Esophagus squamous epithelium (tissue), 5 donors: ENCODE measurements at places on chromosomes 6 and 20. TPM values are rescaled to one million over a fixed set of nuclear protein-coding genes. Genes with fewer than 3 reads are reported as not detected.

The POU5F1 gene
- 2.5 TPM for total RNA-seq

The BMP7 gene
- total RNA-seq: 59.8 TPM

- DNase-seq: no peak
Observed at GRCh38 chr6:39182604-39183003, 46.7 kb downstream of the KCNK5 start.

DNA sequence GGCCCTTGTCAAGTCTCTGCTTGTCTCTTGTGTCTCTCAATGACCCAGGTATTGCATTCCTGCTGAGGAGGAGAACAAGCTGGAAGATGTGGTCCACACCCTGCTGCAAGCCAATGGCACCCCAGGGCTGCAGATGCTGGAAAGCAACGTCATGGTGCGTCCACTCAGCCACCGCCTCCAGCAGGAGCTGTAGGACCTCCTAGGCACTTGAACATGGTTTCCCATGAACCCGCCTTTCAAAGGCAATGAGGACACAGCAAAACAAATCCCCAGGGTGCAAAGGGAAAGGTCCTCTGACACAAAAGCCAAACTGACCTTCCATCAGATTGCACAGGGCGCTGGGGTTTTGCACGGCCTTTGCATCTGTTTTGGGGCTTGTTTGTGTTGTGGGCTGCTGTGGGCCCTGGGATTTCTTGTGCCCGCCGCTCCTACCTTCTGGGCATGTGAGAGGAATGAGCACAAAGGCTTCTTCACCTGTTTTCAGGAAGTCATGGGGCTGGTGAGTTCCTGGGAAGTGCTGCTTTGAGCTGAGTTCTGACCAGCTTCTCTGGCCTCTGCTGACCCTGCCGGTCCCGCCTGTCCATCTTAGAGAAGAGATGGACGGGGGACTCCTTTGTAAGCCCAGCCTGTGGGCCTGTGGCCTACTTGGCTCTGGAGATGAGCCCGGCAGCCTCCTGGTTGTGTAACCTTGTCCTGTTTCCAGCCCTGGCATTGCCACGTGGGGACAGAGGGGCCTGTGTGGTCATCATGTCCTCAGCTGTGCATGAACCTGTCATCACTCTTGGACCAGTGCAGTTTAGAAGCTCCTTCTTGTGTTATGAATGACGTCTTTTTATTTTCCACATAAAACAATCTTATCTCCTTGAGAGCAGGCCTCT is 151.3 kb downstream of the DTNBP1 start:
- no peak for DNase-seq

DNA sequence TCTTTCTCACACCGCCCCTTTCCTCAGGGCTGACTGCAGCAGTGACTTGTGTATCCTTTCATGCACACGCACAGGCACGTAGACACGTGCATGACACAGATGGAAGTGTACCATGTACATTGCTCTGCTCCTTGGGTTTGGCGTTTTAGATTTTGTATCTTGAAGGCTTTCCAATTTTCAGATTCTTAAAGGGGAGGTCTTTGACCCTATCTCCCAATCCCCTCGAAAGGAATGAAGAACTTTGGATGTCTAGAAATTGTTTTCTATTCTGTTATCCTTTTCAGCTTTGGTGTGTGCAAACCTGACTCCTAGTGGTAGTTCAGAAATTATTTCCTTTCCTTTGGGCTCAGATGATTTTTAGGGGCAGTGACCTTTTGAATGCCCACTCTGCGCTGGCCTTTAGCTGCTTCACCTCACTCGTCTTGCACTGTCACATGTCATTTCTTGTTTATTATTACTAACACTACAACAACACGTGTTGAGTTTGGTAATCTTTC is 63.0 kb downstream of the HIVEP1 start:
- DNase-seq: no peak

DNA sequence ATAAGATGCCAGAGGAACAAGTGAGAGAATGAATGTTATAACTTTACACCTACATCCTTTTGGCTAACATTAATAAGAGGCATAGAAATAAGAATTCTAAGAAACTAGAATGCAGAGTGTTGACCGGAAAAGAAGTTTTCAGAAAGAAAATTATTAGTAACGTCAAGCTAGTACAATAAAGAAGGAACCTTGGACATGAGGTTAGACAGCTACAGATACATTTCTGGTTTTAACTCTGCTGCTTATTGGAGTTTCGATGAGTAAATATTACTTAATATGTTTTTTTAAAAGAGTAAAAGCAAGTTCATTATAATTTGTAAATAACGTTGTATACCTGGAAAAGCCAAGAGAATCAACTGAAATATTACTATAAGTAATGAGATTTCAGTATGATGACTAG is 22.7 kb downstream of the TAB2 start:
- no peak for DNase-seq

DNA sequence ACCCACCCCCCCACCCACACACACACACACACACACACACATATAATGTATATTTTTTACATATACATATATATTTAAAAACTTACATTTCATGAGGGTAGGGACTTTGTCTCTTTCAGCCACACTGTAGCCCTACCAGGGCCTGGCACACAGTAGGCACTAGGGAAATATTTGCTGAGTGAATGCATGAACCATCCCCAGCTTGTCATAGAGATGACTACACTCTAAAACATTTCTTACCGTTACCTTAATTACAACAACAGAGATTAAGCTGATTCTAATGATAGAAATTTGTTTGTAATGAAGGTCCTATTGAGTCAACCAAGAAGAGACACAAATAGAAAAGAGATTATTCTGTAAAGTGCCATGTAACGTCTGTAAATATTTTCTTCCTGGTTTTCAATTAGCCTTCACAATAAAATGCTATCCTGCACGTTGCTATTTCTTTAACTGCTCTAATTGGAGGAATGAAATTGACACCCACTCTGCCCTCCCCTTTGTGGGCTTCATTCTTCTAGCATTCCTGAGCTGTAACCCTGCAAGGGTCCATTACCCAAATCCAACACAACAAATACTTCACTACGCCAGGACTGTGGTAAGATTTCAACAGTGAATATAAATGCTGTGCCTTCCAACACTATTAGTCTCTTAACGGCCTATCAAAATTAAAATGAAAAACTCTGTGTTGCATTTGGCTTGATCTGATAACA is 30.8 kb downstream of the SIM1 start:
- no peak for DNase-seq
